ENCODE measurements at places on chromosomes 16 and 17. TPM values are rescaled to one million over a fixed set of nuclear protein-coding genes. Genes with fewer than 3 reads are reported as not detected.

HS3ST6 gene
- total RNA-seq = not detected

UNK gene
- total RNA-seq = 23.6 TPM

NXN gene
- total RNA-seq = 17.2 TPM

STX1B gene
- total RNA-seq = 0.86 TPM

PRSS33 gene
- total RNA-seq = not detected

C17orf78 gene
- not detected for total RNA-seq

MRPL38 gene
- total RNA-seq = 38.2 TPM

SHMT1 gene
- total RNA-seq = 5.0 TPM

DNAI2 gene
- total RNA-seq = not detected

ANTKMT gene
- 44.0 TPM for total RNA-seq

DNA sequence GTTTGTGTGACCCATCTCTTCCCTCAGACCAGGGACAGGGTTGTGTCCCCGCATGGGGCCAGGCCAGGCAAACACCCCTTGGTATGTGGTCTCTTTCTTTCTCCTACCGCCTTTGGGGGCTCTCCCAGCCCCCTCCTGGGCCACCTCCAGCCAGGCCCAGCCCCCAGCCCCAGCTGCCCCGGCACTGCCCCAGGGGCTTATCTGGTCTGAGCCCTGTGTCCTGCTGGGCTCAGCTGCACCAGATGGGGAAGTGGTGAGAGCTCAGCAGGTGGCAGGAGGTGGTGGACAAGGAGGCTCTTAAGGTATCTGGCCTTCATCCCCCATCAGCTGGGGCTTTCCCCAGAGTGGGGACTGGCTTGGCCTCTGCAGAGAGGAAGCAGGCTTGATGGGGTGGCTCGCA, 8.7 kb downstream of the ADAM11 start:
- no peak for DNase-seq

- no peak for DNase-seq
These were observed 258.6 kb downstream of the CEP112 start for GRCh38 chr17:65933290-65933689.

- peak; percentile 65 for DNase-seq
These were observed 527 bp downstream of the CIAPIN1 start for GRCh38 chr16:57446531-57447185.

DNA sequence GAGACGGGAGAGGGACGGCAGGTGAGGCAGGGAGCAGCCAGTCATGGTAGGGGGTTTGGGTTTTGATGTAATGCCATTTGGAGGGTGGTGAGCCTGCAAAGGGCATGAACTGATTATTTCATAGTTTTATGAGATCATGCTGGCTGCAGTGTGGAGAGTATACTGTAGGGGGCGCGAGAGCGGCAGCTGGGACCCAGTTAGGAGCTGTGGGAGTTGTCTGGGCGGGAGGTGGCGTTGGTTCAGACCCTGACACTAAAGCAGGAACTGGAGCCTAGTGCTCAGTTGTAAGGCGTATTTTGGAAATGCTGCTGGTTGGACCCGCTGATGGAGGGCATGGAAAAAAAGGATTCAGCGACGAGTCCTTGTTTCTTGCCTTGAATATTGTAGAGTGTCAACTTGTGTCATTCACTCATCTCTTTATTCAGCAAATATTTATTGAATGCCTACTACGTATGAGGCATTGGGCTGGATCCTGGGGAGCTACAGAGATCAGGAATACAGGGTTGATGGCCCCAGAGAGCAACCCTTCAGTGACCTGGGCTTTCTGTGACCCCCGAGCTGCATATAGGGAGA, 23.7 kb upstream of the KDM8 start:
- DNase-seq = peak; percentile 70

GRCh38 chr16:77759821-77760220, 28.5 kb upstream of the VAT1L start:
- no peak for DNase-seq

DNA sequence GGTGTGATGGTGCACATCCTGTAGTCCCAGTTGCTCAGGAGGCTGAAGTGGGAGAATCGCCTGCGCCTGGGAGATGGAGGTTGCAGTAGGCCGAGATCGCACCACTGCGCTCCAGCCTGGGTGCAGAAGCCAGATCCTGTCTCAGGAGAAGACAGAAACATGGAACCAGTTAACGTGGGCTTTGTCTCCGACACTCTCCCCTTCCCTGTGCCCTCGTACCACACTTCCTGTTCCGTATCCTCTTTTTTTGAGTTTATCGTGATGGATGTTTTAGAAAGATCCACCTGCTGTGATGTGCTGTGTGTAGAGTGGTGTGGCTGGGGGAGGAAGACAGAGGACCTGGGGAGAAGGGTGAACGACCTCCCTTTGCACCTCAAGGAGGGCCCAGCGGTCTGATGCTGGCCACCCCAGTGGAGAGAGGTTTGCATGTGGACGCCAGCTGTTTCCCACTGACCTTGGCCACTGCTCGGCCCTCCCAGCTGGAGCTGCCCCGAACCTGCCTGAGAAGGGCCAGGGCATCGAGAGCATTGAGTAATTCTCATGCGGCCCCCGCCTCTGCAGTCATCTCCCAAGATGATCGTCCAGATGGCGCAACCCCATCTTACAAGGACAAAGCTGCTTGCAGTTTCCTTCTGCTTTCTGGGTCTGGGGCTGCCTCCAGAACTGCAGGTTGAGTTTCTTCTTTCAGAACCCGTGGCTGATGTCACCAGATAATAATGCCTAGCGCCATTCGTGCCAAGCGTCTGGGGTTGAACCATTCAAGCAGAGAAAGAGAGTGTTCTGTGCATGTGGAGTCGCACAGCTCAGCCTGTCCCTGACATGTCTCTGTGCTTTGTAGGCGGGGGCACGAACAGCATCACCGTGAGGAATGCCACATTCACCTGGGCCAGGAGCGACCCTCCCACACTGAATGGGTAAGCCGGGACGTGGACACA, 126.3 kb downstream of the ABCC1 start:
- no peak for DNase-seq

- DNase-seq = no peak
These were observed 9.6 kb upstream of the PLEKHG4 start for GRCh38 chr16:67269766-67270165.

DNA sequence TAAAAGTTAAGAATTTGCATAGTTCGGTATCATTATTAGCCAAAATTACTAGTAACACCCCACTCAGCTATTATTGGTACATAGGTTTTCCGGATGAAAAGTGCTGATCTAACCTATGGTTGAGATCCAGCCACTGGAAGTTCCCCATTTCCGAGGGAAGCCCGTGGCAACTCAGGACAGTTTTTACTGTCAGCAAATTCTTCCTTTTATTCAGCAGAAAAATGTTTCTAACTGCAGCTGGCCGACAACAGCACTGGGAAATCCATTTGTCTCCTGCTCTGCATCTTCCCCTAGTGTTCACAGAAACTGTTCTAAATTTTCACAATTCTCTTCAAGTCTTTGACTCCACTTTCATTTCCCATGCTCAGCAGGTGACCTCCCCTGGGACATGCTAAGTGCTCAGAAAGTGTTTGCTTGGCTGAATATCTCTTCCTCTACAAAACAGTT, 15.5 kb upstream of the MMD start:
- DNase-seq = no peak

DNA sequence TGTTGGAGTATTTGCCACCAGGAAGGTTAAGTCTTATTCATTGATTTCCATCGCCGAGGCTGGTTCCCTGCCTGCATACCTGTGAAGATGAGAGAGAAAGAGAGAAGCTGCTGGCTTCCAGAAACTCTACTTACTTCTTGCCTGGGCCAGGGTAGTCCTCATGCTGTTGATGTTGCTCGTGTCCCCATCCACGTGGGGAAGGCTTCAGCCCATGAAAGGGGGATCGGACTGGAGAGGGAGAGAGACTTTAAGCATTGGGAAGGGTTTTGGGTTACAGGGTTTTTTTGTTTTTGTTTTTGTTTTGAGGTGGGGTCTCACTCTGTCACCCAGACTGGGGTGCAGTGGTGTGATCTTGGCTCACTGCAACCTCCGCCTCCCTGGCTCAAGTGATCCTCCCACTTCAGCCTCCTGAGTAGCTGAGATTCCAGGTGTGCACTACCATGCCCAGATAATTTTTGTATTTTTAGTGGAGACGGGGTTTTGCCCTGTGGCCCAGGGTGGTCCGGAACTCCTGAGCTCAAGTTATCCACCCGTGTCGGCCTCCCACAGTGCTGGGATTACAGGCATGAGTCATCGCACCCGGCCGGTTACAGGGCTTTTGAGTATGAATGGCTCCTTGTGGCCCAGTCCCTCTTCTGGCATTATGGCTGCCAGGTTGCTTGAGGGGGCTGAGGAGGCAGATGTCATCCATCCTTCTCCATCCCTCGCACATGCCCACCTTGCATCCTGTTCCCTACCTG, 26.6 kb downstream of the ITGB3 start:
- DNase-seq = peak; percentile 34

GRCh38 chr17:68387435-68388218, 69.7 kb downstream of the WIPI1 start:
- DNase-seq = no peak

GRCh38 chr17:64599827-64600226, 62.3 kb downstream of the SMURF2 start:
- no peak for DNase-seq

GRCh38 chr17:70161519-70161918, 7.8 kb upstream of the KCNJ2 start:
- no peak for DNase-seq

DNA sequence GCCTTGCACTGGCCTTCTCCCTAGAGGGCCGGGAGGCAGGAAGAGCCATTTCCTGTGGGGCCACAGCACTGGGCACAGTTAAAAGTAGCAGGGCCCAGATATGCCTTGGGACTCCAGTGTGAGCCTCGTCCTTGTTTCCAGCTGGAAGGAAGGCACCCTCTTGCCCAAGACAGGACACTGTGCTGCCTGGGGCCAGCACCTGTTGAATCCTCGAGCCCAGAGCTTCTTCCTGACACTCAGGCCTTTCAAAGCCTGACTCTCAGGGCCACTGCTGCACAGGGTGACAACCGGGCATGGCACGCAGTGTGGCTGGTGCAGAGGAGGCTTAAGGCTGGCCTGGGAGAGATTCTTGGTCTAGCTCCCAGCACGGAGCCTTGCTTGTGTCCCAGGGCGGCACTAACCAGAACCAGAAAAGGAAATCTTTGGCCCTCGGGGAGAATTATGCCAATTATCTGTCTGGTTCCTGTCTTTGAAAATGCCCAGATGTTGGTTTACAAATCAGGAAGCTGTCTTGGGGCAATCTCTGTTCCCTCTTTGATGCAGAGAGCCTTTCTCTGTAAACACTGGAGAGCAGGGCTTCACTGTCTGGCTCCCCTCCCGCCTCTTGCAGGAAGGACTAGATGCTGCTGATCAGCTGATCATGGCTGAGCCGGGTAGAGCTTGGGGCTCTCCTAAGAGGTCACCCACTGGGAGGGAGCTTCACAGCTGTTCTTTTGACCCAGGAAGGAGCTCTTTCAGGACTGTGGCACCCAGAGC, 11.1 kb downstream of the LDHD start:
- DNase-seq = no peak

- peak; percentile 81 for DNase-seq
These were observed 7.6 kb downstream of the MYO1C start for GRCh38 chr17:1484676-1485422.

DNA sequence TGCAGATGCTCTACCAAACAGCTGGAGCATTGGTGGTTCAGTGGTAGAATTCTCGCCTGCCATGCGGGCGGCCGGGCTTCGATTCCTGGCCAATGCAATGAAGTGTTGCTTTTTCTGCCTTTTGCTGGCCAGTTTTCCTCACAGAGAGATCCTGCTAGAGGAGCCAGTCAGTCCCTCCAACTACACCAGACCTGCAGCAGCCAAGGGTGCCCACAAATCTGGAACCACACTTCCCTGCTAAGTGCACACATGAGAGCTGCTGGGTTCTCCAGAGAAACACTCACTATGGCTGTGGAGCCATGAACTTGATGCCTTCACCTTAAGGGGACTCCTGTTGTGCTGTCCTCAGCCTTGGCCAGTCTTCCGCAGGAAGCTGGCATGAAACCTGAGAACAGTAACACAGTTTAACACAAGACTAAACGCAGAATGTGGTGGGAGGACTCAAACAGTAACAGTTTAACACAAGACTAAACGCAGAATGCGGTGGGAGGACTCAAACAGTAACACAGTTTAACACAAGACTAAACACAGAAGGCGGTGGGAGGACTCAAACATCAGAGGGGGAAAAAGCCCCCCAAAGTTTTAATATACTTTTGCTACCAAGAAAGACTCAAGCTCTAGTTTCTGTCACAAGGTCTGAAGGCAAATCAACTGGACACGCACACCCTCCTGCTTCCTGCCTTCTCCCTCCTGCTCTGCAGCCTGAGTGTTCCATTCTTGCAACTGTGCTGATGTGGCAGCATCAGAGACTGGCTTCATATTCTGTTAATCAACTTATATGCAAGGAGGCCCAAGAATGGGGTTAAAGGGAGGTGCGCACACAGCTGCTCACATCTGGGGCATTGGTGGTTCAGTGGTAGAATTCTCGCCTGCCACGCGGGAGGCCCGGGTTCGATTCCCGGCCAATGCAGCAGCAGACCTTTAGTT, 12.0 kb downstream of the VAC14 start:
- no peak for DNase-seq

DNA sequence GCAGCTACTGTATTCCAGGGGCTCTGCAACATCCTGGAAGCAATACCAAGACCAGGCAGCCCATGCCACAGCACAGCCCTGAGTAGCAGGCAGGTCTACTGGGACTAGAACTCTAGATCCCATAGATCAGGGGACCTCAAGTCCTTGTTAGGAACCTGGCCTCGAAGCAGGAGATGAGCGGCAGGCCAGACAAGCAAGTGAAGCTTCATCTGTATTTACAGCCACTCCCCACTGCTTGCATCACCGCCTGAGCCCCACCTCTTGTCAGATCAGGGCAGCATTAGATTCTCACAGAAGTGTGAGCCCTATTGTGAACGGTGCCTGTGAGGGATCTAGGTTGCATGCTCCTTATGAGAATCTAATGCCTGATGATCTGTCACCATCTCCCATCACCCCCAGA, 295.7 kb upstream of the TNRC6C start:
- no peak for DNase-seq

GRCh38 chr17:81713556-81714411, 1.7 kb downstream of the SLC25A10 start:
- peak; percentile 46 for DNase-seq

DNA sequence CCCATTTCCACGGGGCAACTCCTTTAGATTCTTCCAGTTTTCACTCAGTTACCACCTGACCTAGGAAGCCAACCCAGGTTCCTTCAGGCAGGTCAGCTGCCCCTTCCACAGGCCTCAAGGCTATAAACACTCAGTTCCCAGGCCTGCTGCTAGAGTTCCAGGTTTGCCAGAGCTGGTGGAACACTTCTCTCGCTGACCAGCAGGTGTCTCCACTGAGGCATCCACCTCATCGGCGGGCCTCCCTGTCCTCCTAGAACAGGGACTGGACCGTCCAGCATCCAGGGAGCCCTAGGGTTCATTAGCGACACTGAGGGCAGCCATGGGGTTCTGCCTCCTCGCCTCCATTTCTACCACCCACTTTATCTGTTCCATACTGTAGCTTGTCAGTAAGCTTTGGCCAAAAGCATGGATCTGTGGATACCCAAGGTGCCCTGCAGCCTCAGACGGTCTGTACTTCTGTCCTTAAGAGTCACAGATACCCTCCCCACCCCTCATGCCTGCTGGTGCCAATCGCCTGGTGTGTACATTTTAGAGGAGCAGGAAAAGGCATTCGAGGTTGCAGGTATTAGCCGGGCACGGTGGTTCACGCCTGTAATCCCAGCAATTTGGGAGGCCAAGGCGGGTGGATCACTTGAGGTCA, 29.0 kb downstream of the PIMREG start:
- peak; percentile 77 for DNase-seq

GRCh38 chr17:41579484-41580243, 7.0 kb downstream of the KRT14 start:
- peak; percentile 63 for DNase-seq

Measured in myocyte (in vitro differentiated cells).